Breast epithelium (tissue), 4 donors: ENCODE measurements at places on chromosomes 16 and 17.

DNA sequence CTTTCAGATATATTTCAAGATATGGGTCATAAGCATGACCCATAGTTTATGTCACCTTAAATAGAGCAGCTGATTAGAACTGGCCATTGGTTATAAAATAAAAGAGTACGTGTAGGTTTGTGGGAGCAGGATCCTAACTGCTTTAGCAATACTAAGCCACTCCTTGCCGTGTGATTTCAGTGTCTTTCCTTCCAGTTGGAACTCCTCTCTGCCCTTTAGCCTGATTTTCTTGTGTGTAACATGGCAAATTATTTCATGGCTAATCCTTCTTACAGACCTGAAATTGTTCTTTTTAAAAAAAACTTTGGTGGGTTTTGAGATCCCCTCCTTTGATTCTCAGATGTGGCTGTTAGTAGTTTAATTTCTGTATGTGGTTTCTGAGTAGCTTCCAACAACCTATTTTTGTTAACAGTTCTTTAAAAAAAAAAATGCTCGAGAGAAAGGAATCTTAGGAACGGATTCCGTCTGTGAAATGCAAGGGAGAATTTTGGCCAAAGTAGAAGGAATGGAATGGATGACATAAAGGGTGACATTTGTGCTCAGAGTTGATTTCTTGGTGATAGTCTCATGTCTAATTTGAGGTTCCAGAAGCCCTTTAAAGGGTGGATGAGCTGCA, 39.9 kb downstream of the DHRS7B start:
- DNase-seq = no peak

- no peak for DNase-seq
Observed at GRCh38 chr17:67260170-67260987, 15.4 kb upstream of the HELZ start.

- no peak for DNase-seq
Observed at GRCh38 chr16:3073448-3073847, 8.0 kb downstream of the IL32 start.

GRCh38 chr17:61227866-61228265, 171.8 kb upstream of the TBX2 start:
- DNase-seq = no peak

GRCh38 chr16:84286578-84287240, 8.0 kb upstream of the WFDC1 start:
- no peak for DNase-seq

GRCh38 chr16:30619638-30620037, 9.4 kb upstream of the ZNF689 start:
- no peak for DNase-seq

GRCh38 chr16:14280541-14280940, 209.4 kb downstream of the MRTFB start:
- DNase-seq = no peak

DNA sequence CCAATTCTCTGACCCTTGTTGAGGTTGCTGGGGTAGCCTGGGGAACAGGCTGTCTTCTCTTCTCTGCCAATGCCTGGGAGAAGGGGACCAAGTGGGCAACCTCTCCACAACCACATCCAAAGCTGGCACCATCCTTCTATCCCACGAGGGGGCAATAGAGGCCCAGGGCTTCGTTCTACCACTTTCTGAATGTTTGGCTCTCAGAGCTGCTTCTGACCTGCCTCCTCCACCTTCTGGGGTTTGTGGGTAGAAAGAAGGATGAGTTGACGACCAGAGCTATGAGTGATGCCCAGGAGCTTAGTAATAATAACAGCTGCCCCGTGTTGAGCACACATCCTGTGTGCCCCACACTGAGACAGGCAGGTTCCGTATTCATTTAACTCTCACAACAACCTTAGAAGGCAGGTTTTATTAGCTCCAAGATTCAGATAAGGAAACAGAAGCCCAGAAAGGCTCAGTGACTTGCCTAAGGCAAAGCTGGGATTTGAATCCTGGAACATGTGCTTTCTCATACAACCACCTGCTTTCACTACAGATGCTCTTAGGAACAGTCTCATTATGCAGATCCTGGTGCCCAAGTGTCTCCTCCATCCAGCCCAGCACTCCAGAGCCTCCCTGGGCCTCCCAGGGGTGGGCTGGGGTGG, 11.1 kb downstream of the TSPOAP1 start:
- DNase-seq = peak; percentile 54

DNA sequence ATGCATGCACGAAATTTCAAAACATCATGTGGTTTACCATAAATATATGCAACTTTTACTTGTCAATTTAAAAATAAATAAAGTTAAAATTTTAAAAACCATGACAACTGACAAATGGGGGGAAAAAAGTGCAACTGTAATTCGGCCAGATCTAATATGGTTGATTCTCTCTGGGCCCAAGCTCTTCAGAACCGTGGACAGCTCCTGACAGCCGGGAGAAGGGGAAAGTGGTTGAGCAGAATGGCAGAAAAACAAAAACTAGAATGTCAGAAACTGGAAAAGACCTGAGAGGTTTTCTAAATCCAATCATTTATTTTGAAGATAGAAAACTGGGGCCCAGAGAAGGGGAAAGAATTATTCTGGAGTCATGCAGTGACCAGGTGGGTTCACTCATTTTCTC, 126.6 kb downstream of the TMEM132E start:
- no peak for DNase-seq

DNA sequence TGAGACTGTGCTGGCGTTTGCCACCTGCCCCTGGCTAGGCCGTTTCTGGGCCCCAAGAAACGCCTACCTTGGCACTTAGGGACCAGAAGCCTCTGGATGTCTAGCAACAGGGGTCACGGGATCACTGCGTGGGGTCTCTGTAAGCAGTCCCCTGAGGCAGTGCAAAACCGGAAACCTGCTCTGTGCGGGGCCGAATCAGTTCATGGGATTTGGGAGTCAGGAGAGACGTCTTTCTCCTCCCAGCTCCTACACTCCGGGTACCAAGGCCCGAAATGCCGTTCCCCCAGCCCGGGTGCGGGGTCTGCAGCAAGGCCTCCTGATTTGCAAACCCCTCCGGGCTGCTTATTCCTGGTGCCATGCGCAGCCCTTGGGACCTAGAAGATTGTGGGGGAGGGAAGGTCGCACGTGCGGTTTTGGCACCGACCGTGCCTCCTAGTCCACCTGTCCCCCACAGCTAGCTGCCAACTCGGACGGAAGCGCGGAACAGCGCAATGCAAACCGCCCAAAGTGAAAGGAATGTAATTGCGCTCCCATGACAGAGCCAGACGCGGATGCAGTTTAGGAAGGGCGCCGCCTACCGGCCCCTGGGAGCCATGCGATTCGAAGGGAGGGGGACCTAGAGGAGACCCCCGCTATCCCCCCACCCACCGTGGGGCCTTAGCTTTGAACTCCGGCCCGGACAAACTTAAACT, 6.5 kb downstream of the IRX5 start:
- peak; percentile 81 for DNase-seq

- DNase-seq = no peak
Observed at GRCh38 chr16:77834635-77835540, 46.5 kb downstream of the VAT1L start.

GRCh38 chr17:7146115-7146514, 31.5 kb upstream of the ASGR2 start:
- DNase-seq = no peak

DNA sequence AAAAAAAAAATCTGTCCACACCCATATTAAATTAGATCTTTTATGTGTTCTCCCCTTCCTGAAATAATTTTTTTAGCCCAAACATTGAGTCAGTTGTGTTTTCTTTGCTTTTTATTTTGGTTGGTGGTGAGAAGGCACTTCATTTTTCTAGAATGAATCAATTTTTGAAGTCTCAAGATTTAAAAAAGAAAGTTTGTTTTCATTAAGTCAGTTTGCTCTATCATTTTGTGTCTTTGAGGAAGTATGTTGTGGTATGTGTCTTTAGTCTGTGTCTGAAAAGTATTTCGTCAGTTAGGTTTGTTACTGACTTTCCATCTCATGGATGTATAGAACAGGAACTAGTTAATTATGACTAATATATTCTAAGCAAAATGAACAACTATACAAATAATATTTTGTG, 3.8 kb downstream of the IGF2BP1 start:
- DNase-seq = no peak

GRCh38 chr17:68603027-68603426, 1.9 kb upstream of the FAM20A start:
- no peak for DNase-seq

- DNase-seq = no peak
Observed at GRCh38 chr17:43938838-43939182, 3.5 kb downstream of the PPY start.

GRCh38 chr17:50653738-50654137, 19.1 kb downstream of the ABCC3 start:
- no peak for DNase-seq

- DNase-seq = no peak
Observed at GRCh38 chr16:79612207-79612606, 11.7 kb upstream of the MAF start.

- DNase-seq = no peak
Observed at GRCh38 chr16:53771655-53772497, 67.9 kb downstream of the FTO start.

DNA sequence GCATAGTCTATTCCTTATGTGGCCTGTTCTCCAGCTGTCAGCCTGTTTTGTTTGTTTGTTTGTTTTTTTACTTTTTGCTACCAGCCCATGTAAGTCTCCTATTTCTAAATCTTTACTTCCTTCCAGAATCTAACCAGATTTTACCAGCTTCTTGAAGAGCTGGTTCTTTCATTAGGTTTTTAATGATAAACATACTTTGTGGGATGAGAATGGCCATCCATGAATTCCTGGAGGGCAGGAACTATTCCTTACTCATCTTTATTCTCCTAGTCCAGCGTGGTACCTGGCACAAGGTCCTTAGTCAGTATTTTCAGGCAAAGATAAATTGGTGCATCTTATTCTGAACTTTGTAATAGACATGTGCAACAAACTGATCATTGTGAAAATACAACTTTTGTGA, 17.3 kb downstream of the RSPRY1 start:
- no peak for DNase-seq

DNA sequence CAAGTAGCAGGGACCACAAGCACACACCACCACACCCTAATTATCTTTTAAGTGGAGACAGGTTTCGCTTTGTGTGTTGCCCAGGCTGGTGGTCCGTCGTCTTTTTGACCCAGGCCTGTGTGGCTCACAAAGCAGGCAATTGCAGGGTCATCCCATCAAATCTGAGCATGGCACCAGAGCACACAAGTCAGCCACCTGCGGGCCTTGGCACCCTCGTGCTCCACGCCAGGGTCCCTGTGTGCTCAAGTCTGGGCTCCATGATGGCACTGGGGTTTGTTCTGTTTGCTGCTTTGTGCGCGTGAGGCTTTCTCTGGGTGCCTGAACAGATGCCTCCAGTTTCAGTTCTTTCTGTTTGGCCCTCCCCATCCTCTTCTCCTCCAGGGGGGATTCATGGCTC, 2.4 kb upstream of the CAPN15 start:
- DNase-seq = no peak

DNA sequence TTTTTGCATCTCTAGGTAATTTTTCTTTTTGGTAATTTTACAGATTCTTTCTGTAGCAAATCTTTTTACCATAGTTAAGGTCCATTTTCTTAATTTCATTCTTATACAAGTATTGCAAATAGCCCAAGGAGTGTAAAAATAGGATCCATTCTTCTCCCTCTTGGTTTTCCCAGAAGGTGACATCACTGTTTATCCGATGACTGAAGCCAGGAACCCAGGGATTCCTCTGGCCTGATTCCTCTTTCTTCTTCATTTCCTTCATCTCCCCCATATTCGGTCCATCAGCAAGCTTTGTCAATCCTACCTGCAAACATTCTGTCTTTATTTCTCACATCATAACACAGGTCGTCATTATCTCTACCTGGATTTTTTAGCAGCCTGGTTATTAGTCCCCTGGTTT, 5.3 kb downstream of the RBBP6 start:
- no peak for DNase-seq

DNA sequence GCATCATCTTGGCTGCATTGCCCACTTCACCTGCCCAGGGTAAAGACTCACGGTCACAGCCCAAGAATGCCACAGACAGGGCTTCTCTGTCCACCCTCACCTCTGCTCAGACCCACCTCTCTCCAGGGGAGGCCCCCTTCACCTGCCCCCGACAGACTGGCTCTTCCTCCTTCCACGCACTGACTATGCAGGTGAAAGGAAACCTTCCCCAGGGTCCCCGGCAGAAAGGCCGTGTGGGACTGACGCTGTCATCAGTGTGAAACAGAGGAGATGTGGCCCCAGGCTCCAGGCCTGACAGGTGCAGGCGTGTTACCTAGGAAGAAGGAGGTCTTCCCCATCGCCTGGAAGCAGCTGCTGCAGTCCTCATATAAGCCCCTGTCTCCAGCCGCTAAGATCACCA, 9.3 kb upstream of the ROGDI start:
- no peak for DNase-seq

DNA sequence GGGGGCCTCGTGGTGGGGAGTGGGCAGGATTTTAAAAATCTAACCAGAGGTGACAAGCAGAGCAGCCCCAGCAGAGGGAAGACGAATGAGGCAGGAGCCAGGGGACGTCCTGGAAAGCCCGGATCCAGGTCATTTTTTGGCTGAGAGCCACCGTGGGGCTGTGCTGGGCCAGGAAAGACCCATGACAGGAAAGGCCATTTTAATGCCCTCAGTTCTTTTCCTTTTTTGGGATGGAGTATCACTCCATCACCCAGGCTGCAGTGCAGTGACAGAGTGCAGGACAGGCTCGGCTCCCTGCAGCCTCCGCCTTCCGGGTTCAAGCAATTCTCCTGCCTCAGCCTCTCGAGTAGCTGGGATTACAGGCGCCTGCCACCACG, 30.5 kb upstream of the JPH3 start:
- DNase-seq = no peak

DNA sequence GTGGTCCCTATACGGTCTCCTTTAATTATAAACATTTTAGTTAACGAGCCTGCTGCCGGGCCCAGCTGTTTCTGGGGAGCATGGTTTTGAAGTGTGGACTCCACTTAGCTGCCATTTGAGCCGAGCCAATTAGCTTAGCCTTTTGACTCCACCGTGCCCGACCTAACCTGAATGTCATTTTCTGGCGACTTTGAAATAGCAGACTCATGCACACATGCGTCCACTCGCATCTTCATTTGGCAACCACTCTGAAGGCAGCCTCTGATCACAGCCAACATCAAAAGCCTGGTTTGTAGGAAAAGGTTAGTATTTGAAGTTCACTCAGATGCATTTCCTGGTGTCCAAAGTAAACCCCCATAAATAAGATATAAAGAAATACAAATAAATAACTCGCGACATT, 16.8 kb downstream of the AXIN2 start:
- no peak for DNase-seq

GRCh38 chr16:57594531-57595031, 33.8 kb upstream of the ADGRG1 start:
- no peak for DNase-seq
